ENCODE measurements at places on chromosomes 1 and 21.
A peak's percentile ranks its signal among the peaks of the same experiment; 100 is the strongest.

DNA sequence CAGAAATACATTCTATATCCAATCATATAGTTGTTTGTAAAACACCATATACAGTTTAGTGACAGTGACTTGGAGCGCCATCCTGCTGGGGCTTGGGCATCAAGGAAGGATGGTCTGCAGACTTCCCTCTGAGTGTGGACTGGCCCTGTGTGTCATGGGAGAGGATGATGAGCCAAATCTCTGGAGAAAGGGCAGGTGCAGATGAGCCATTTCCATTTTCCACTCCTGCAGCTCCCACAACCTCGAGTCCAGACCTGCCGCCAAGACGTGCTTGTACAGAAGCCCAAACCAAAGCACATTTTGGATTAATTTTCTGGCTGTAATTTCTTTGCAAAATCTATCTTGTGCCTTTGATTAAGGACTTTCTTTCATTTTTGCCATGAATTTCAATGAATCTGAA, 48.3 kb upstream of the SLC22A15 start:
- DNase-seq, result no peak

- DNase-seq, result peak; percentile 77
Observed at GRCh38 chr1:31712630-31713029, 8.8 kb upstream of the COL16A1 start.

DNA sequence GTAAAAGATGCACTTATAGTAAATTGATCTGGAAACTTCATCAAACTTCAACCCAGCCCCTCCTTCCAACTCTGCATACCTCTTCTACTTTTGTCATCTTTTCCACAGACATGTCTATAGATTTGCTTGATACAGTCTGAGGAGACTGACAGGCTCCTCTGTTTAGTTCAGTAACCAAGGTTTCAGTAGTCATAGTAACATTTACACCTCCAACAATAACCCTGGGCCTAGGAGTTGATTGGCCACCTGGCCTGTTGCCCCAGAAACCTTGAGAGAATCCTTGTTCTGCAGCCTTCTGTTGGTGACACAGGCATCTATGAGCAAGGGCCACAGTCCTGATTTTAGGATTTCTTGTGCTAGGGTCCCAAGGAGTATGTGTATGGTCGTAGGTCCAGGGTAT, at the start of gene CFAP141:
CFAP141 (minus strand) TSS at position 138 of the 400 bp plus-strand sequence; CDS start at position 112, 26 bp downstream.
- DNase-seq, result no peak

DNA sequence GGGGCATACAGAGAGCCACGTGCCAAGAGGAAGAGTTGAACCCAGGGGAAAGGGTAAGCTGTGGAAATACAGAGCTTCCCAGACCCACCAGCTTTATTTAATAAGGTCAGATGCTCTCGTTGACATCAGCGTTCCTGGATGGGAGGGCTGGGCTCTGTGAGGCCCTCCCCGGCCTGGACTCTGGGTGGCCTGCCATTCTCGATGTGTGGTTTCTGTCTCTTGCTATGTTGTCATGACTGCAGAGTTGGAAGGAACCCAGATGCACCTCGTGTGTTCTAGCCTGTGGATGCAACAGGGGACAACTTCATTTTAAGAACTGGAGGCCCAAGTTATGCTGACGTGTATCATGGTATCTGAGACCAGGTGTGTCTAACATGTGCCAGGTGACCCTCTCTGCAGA, 101.7 kb downstream of the PCBP3 start:
- no peak for DNase-seq
